ENCODE measurements at places on chromosomes 6 and 20.

- DNase-seq: no peak
Measured at GRCh38 chr6:142935553-142936517, 9.1 kb downstream of the HIVEP2 start.

GRCh38 chr6:33259032-33259431 lies 12.6 kb downstream of the VPS52 start:
- DNase-seq: no peak

DNA sequence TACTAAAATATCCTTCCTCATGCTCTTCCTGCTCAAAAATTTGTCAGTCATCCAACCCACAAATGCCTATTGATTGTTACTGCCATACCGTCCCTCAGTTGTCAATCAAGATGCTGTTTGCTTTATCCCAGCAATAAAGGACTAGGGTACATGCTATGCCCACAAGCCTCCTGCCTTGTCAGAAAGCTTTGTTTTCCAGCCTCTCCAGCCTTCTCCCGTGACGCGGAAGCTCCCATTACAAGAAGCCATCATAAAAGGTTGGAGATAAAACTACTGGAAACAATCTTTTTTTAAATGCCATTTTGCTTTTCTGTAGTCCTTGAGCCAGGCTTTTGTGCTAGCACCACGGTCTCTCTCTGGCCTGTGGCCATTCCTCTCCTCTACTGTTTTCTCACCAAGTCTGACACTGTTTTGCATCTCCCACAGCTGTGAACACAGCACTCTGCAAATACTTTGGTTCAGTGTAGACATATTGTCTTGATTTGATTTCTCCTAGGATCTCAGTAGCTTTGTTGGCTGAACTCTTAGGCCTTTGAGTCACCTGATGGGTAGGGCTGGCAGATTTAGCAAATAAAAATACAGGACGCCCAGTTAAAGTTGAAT lies 495.7 kb upstream of the JARID2 start:
- DNase-seq: no peak

DNA sequence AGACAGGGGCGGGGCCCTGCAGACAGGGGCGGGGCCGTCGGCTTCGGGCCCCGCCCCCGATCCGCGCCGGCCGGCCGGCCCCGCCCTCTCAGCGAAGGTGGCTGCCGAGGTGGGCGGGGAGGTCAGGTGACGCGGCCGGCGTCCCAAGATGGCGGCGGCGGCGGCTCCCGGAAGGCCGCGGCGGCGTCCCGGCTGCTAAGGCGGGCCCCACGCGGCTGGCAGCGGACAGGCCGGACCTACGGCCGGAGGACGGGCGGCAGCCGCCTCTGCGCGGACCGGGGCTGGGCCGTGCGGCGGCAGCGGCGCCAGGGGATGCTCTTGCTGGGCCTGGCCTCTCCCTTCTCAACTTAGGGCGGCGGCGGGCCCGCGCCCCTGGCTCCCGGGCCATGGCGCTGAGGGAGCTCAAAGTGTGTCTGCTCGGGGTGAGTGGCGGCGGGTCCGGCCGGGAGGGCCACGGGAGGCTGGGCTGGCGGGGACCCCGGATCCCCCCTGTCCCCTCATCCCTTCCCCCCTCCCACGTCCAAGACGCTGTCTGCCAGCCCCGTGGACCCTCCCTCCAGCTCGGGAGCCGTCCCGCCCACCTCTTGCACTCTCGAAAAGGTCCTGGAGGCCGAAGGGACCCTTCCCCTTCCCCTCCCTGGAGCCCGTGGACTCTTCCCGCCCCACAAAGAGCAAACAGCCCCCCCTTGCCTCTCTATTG lies at the start of gene RAB22A:
RAB22A (plus strand) TSS at position 125 of the 700 bp plus-strand sequence; CDS start at position 387, 262 bp downstream.
- peak; percentile 76 for DNase-seq

- DNase-seq: no peak
Measured at GRCh38 chr20:59661621-59662020, 57.3 kb downstream of the PHACTR3 start.

DNA sequence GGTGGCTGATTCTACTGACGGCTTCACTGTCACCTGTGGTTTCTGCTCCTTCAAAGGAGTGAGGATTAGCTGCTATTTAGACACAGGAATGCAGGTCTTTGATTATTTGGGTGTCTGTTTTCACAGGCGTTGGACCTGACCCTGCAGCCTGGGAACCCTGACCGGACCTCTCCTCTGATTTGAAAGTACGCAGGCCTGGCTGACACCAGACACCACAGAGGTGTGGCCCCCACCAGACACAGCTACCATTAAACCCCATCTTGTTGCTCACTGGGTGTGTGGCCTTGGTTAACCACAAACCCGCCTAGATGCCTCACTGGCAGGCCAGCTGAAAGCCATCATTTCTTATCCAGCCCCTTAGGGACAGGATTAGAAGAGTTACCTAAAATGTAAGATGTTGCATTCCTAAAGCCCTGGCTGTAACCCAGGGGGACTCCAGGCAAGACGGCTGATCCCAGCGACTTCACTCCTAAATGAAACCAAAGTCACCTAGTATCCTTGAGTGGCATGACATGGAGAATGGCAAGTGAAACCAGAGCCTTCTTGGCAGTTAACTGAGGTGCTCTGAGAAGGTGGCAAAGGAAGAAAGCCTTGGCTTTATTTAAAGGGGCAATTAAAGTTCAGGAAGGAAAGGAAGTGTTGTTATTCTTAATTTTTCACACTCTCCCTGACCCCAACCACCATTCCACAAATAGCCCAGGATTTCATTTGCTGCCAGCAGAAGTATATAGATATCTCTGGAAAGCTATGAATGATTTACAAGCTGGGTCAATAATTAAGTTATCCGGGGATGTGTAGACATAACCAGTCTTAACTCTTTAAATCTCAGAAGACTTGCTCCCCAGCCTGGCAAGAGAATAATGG lies 169.9 kb downstream of the QRSL1 start:
- no peak for DNase-seq

GRCh38 chr6:84329077-84329476 lies 101.6 kb upstream of the CEP162 start:
- DNase-seq: no peak

- DNase-seq: no peak
Measured at GRCh38 chr6:28816909-28817807, 106.6 kb downstream of the TRIM27 start.

- DNase-seq: no peak
Measured at GRCh38 chr20:40470445-40471260, 218.4 kb downstream of the MAFB start.

GRCh38 chr6:41371992-41372831 lies 36.8 kb downstream of the NCR2 start:
- peak; percentile 70 for DNase-seq

GRCh38 chr6:151349651-151350270 lies 41.6 kb downstream of the ZBTB2 start:
- no peak for DNase-seq

DNA sequence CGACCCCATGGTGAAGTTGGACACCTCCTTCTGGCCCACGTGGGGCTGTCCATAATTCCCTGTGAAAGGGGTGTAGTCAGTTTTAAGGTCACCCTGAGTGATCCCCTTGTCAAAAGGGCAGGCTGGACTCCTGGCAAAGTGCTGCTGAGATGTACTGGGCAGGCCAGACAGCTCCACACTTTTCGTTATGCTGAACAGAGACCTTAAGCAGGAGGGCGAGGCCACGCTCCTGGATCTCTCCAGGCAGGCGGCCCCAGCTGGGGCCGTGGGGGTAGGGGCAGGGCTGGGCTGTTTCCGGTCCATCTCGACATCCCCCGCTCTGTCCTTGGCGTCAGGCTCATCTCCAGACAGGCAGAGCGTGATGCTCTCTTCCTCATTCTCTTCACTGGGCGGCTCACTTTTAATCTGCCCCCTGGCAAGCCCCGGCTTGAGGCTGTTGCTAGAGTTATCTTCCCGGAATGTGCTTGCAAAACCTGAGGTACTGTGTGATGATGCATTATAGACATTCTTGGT lies 56.7 kb downstream of the GJA10 start:
- DNase-seq: no peak

GRCh38 chr6:93453956-93454355 lies 34.6 kb upstream of the EPHA7 start:
- DNase-seq: no peak

- DNase-seq: peak; percentile 18
Measured at GRCh38 chr6:161480421-161481155, 206.7 kb upstream of the AGPAT4 start.

DNA sequence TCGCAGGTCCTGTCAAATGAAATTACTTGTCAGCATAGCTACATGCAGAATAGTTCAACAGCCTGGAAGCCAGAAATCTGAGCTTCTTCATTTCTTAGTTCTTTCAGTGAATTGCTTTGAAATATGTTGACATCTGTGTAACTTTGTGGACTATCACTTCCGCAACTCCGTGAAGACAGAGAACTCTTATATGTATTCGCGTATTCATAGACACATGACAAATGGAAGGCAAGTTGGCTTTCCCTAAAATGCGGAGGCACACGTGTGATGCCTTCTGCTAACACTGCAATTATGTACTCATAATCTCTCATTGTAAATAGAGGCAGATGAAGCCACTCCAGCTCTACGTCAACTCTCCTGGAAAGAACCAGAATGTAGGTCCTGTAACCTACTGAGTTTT lies 701.5 kb downstream of the PRKN start:
- DNase-seq: no peak

GRCh38 chr20:9068841-9069663 lies at the start of gene PLCB4:
PLCB4 (plus strand) TSS chr20:9069087; CDS start chr20:9307815, 238,728 bp downstream.
- peak; percentile 39 for DNase-seq

- DNase-seq: no peak
Measured at GRCh38 chr6:105648276-105648675, 245.4 kb upstream of the PREP start.

DNA sequence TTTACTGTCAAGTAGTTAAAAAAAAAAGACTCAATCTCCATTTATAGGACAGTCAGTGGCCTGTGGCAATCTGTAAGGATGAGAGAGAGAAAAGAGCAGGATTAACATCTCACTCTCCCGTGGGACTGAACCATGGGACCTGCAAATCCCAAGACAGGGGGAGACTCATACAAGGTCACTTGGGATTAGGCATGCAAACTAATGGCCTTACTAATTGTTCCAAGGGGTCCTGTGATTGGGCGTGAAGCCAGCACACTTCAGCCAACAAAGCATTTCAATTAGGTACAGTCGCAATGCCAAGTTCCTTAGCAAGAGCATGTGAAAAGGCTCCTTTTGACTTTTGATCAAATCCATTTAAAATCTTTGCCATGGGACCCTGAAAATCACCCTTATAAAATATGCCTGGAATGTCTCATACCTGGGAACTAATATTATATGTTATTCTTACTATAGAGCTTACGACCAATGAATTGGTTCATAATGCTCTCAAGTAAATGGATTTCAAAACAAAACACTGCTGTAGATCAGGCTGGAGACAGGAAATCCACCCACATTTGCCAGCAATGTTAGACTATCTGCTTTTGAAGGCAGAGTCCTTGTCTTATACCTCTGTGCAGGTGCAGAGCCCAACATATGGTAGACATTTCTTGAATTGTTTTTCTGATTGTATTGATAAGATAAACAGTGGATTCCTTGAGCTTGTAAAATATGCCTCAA lies 412.5 kb downstream of the GJA1 start:
- DNase-seq: peak; percentile 19

DNA sequence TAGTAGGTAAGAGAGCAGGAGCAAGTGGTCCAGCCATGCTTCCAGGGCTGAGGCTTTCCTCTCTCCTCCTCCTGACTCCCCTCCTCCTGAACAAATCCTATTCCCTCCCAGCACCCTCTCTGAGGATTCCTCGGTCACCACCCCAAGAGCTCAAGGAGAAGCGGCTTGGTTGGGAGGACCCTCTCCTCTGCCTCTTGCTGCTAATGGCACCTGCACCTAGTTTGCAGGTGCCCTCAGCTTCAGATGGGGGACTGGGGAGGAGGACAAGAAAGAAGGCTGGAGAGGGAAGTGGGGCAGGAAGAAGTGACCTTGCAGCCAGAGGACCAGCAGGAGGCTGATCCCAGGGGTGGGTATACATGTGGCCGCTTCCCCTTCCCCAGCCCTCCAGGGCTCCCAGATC lies 17.5 kb downstream of the NCR2 start:
- DNase-seq: no peak

DNA sequence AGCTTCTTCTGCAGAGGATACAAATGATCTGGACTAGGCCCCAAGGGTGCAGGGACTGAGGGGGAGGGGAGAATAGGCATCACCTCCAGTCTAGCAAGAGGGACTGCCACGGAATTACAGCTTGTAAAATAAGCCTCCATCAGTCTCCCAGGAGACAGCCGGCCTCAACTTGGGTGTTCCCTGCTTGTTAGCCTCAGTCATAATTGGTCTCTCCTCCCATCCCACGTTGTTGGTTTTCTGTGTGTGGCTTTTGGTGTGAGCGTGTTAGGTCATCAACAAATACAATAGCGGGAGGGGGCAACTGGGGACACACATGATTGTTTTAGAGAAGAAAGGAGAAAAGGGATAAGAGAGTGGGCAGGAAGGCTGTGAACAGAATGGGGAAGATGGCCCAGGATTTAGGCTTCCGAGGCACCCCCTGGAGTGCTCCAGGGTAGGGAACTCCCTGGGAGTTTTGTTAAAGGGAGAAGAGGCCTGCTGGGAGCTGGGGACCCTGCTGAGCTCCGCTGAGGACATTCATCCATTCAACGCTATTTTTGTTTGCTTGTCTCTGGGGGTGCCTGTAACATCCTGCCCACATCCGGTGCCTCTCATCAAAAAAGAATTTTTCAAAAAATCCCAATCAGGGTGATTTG lies 9.2 kb downstream of the FOXA2 start:
- DNase-seq: no peak

- DNase-seq: no peak
Measured at GRCh38 chr6:4965562-4966389, 38.1 kb downstream of the RPP40 start.
